ENCODE measurements at places on chromosomes 12 and 14.

GRCh38 chr14:29905543-29905942, 22.1 kb downstream of the PRKD1 start:
- no peak for DNase-seq

- no peak for DNase-seq
Measured at GRCh38 chr14:100416921-100417860, 94.1 kb downstream of the SLC25A47 start.

GRCh38 chr14:54738009-54738408, 164.6 kb downstream of the GCH1 start:
- DNase-seq: no peak

GRCh38 chr14:89290813-89291212, 126.2 kb downstream of the FOXN3 start:
- no peak for DNase-seq

DNA sequence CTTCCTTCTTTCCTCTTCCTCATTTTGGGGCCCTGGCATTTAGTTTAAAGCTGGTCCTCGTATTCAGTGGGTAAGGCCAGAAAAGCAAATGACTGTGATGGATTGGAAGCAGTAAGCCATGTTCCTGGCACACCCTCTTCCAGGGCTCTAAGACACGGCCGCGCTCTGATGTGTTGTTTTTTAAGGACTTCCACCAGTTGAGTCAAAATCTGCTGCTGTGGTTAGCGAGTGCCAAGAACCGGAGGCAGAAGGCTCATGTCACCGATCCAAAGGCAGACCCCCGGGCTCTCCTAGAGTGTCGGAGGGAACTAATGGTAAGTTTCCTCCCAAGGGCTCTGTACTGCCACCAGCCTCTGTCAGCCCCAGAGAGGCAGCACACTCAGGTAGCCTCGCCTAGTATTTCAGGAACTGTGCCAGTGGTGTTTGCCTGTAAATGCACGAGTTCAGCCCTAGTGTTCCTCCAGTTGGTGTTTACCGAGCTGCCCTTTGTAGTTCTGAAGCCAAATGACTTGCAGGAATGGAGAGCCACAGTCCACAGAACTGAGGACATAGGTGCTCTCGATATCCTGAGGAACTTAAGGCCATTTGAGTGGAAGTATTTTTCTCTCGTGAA, 72.7 kb downstream of the ESR2 start:
- DNase-seq: no peak

- no peak for DNase-seq
Measured at GRCh38 chr14:85587151-85587711, 57.3 kb downstream of the FLRT2 start.

GRCh38 chr14:90795744-90796143, 20.5 kb downstream of the TTC7B start:
- DNase-seq: no peak

- DNase-seq: no peak
Measured at GRCh38 chr14:89137526-89138163, 279.4 kb downstream of the FOXN3 start.

DNA sequence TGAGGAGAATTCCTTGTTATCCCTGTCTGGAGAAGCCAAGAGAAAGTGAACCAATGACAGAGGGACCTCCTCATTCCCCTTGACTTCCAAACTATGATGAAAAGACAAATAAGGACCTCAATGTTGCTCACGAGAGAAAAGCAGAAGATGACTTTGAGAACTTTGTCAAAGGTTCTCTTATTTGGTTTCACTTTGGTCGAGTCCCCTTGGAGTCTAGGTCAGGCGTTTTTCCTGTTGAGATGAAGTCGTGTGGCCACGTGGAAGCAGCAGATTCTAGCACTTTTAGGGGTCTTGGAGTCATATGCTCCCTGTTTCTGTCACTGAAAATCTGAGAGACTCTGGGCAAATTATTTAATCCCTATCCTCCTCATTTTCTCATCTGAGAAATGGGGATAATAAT, 33.8 kb upstream of the COL2A1 start:
- no peak for DNase-seq

DNA sequence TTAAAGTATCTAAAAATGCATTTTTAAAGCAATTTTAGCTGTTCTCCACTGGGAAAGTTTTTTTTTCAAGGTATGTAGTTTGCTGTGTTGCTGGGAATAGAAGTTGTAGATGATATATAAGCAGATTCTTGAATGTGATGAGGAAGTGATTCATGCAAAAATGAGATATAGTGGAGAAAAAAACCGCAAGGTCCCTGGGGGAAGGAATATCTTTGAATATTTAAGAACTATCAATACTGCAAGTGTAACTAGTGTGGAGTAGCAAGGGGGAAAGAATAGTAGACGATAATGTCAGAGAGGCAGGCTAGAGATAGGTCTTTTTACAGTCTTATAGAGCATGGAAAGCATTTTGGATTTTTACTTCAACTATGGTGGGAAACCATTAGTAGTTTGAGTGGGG, 42.5 kb downstream of the PTCSC3 start:
- no peak for DNase-seq

DNA sequence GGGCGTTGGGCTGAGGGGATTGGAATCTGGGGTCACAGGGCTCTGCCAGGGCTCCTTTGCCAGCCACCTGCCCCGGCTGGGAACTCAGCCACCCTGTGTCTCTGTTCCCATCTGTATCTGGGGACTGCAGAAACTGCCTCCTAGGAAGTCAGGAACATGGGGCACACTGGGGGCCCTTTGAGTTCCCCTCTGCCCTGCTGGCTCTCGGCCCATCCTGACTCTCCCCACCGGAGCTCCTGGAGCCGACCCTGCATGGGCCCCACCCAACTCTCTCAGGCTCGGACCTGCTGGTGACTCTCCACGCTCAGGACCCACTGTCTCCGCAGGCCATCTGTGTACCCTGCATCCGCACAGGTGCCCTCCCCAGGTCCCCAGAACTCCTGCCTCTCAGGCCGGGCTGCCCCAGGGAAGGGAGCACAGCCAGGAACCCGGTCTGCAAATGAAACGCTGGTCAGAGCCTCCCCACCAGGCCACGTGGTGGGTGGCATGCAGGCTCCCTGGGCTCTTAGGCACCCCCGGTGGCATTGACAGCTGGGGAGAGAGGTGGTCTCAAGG, 82.8 kb downstream of the KIF26A start:
- DNase-seq: no peak

Measured in T follicular helper cell (primary cell).